ENCODE measurements at places on chromosomes 2 and 18.

GRCh38 chr2:207202645-207203044, 36.9 kb upstream of the KLF7 start:
- DNase-seq = no peak

DNA sequence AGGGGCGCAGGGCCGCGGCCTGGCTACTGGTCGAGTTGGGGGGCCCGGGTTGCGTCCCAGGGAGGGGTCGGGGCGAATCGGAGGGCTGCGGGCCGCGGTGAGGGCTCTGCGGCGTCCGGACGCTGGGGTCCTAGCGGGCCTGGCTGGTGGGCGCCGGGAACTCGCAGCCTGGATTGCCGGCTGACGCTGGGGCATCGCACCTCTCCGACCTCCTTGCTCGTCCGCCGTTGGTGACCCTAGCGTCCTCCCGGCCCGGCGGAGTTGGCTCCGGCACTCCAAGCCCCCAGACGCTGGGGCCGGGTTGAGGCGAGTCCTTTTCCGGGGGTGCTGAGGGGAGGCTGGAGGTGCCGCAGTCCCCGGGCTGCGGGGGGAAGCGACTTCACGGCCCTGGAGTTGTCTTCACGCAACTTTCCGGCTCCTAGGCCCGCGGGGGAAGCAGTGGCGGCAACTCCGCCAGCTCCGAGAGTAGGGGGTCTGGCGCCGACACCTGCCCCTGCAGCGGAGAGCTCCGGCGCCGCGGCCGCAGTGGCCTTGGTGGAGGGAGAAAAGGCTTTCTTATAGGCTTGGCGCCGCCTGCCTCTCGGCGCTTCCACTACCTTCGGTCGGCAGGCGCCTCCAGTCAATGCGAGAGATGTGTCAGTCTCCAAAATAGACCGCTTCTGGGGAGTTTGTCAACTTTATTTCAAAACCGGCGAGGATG, 70.3 kb downstream of the HAUS1 start:
- no peak for DNase-seq

DNA sequence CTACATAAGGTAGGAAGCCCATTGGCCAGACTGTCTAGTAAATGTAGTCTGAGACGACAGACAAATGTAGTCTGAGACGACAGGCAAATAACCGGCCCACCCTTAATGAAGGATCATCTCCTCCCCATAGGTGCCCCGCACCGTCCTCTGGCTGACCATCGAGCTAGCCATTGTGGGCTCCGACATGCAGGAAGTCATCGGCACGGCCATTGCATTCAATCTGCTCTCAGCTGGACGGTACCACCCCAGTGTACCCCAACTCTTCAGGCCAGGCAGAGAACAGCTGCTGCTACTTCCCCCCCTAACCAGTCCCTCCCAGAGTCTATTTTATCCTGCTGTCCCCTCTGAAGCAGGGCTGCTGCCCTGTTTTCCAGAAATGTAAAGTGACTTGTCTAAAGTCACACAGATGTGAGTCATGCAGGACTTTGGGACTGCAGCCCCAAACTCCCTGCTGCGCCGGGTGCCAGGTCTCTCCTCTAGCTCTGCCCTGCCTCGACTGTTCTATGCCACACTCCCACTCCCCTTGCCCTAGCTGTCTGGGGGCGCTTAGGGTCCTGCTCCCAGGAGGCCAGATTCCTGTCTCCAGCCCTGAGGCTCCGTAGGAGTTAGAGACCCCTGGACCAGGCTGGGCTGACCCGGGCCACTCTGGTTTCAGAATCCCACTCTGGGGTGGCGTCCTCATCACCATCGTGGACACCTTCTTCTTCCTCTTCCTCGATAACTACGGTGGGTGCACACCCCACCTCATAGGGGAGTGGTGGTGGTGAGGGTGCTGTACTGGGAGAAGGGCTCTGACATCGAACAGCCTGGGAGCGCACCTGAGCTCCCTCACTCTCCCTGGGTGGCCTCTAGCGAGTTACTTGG, 4.7 kb downstream of the SLC11A1 start:
- no peak for DNase-seq

DNA sequence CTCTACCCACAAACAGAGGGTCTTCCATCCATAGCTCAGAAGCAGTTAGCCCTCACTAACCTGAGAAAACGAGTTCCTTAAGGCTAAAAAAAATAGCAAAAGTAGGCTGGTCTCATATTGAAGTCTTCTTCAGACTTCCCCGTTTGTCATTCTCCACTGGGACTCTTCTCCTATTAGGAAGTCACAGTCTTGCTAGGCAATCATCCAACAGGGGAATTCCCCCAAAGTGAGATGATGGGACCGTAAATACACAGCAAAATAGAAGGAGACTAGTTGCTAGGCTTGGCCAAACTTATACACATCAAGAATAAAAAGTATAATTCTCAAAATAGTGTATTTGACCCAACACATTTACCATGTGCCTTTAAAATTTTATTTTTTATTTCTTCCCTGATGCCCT, 34.3 kb downstream of the COL6A3 start:
- no peak for DNase-seq

DNA sequence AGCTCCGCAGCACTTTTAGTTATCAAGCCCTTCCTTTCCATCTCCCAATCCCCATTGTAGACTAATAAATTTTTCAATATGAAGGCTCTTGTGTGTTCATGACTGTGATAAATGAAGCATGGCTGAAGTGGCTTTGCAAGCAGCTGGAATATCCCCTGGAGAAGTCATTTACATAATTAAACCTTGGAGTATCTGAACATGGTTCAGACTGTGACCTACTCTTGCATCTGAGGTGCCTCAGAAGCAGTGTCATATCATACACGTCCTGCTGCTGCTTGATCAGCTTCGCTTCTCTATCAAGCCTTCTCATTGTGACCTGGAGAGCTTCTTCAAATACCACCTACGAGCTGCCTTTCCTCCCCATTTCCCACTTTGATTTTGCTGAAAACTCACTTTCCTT, 48.4 kb upstream of the ZNF397 start:
- peak; percentile 90 for DNase-seq

GRCh38 chr18:79912994-79913831, 38.2 kb downstream of the SLC66A2 start:
- no peak for DNase-seq

DNA sequence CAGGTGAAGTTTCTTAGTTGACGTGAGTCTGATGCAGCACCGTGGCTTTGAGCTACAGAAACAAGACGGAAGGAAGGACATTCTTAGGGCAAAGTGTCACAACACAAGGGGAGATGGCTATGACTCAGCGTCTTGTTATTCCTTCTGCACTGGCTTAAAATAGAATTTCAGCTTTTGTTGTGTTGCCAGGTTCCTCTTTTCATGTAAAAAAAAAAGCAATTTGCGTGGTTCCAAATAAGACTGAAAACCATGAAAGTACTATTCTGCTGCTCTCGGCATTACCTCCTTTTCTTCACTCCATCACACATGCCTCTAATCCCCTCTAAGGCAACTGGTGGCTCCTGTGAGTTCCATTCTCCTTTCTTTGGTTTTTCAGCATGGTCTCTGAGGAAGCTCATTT, 150.1 kb downstream of the ANTXR1 start:
- DNase-seq = no peak

DNA sequence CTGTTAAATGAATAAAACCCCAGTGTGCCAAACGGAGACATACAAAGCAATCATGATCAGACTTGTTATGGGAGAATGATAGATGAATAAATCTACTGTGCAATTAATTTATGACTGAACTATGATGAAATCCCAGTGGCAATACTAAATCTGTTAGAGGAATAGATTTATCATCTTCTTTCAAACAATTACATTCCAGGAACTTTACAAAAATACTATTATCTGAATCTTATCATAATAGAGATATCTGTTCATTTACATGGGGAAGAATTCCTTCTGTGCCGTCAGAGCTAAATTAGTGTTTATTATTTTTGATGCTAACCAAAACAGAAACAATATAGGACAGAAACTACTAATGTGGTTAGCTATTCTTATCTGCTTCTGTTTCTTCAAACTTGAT, 208.5 kb downstream of the CAMKMT start:
- no peak for DNase-seq

GRCh38 chr2:28377984-28378678, 14.5 kb upstream of the FOSL2 start:
- no peak for DNase-seq

- no peak for DNase-seq
These were observed 2129.4 kb upstream of the PIK3C3 start for GRCh38 chr18:39825485-39826150.

- no peak for DNase-seq
These were observed 31.3 kb downstream of the SP140L start for GRCh38 chr2:230358305-230358704.

All from NCI-H187 treated with DMSO at 0.1 percent for 48 hours (cell line).